Activated CD8-positive, alpha-beta memory T cell treated with anti-CD3 and anti-CD28 coated beads, Interleukin-2, amount 50 U/mL, for 4 hours (primary cell): ENCODE measurements at places on chromosomes 16 and 17.

GRCh38 chr17:8108972-8109660 lies 9.2 kb downstream of the ALOXE3 start:
- DNase-seq, result no peak

DNA sequence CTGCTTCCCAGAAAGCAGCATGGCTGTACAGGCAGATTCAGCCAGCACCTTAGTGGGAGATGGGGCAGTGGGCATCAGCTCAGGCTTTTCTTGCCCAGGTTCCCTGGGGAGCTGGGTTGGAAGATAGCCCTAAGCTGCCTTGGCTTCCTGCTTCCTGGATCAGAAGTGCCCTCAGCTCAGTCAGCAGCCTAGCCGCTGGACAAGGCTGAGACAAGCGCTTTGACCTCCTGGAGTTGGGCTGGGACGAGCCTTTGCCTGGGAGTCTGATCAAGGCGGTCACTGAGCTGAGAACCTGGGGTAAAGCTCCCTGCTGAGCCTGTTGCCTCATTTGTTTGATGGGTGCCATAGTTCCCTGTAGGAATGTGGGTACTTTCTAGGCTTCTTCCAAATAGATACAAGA lies 190.0 kb downstream of the RAB11FIP4 start:
- no peak for DNase-seq

GRCh38 chr17:80478487-80479245 lies 2.3 kb upstream of the NPTX1 start:
- no peak for DNase-seq

GRCh38 chr16:85151603-85152413 lies 39.5 kb upstream of the CIBAR2 start:
- DNase-seq, result no peak

DNA sequence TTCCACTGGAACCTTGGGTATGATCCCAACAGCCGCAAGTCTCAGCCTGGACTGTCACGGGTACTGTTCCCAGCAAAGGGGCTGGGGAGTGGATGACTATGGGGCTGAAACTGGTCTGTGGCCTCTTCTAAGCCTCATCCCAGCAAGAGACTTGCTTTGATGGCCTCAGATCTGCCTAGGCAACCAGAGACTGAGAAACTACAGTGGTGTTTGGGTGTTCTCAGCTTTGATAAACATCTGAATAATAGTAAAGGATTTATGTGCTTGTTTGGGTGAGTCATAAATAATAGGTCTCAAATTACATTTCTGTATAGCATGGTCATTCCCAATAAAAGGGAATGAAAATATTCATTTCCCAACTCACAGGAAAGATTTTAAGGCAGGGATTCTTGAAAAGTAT lies 30.2 kb upstream of the ULK2 start:
- no peak for DNase-seq

DNA sequence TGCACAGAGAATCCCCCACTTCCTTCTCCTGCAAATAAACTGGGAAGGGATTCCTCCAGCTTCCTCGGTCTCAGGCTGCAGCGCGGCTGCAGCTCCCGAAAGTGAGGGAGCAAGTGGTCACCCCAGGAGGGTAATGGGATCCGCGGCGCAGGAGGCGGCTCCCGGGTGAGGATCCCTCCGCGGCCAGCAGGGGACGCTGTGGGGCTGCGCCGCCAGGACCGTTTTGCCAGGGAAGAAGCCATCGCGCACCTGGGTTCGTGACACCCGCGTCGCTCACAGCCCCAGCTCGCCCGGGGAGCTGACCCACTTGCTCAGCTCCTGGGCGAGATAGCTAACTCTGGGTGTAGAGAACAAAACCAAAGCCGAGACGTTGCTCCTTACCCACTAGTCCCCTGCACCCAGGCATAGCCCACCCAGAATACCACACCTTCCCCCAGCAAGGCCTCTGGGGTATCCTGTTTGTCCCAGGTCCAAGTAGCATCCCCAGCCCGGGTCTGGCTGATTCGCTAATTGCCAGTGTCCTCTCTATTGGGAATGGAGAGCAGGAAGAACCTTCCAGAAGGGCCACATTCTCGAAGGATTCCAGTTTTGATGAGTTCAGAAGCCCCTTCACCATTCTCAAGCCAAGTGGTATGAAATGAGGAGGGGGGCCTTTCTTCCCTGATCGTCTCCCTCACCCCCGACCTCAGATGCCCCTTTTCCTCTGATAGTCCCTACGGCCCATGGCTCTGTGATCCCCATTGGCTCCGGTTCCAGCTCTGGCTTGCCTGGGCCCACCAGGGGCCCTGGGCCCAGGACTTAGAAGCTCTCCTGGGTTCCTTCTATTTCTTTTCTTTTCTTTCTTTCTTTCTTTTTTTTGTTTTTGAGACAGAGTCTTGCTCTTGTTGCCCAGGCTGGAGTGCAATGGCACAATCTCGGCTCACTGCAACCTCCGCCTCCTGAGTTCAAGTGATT lies 14.1 kb downstream of the CYGB start:
- DNase-seq, result peak; percentile 82

GRCh38 chr17:75114552-75115314 lies 5.0 kb downstream of the ARMC7 start:
- DNase-seq, result no peak

GRCh38 chr16:78884204-78884603 lies 716.3 kb downstream of the MAF start:
- no peak for DNase-seq

DNA sequence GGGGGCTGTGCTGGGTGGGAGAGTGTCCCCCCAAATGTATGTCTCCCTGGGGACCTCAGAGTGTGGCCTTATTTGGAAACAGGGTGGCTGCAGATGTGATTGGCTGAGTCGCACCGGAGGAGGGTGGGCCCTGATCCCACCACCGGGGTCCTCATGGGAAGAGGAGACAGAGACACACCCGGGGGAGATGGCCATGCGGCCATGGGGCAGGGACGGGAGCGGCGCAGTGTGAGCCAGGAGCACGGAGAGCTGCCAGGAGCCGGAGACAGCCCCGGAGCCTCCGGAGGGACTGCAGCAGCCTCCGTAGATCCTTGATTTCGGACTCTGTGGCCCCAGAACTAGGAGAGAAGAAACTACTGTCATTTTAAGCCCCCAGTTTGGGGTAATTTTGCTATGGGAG lies 1.6 kb upstream of the CIBAR2 start:
- DNase-seq, result no peak

DNA sequence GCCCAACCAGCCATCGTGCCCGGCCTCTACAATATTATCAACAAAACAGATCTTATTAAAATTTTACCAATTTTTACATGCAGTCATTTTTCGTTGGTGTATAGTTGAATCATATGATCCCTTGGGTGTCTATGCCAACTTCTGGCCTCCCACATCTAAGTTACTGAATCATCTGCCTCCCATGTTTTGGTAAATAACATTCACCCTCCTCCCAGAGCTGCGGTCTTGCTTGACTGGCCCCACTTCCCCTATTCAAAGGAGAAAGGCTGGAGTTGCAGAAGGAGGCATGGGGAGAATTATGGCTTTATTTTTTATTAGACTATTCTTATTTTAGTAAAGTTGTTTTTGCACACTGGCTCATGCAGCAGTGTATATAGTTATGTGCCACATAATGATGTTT lies 18.5 kb upstream of the CCL23 start:
- DNase-seq, result no peak

- DNase-seq, result peak; percentile 44
Measured at GRCh38 chr16:88681084-88681680, 5.1 kb downstream of the SNAI3 start.

- DNase-seq, result no peak
Measured at GRCh38 chr17:38753071-38753506, 548 bp downstream of the PSMB3 start.

DNA sequence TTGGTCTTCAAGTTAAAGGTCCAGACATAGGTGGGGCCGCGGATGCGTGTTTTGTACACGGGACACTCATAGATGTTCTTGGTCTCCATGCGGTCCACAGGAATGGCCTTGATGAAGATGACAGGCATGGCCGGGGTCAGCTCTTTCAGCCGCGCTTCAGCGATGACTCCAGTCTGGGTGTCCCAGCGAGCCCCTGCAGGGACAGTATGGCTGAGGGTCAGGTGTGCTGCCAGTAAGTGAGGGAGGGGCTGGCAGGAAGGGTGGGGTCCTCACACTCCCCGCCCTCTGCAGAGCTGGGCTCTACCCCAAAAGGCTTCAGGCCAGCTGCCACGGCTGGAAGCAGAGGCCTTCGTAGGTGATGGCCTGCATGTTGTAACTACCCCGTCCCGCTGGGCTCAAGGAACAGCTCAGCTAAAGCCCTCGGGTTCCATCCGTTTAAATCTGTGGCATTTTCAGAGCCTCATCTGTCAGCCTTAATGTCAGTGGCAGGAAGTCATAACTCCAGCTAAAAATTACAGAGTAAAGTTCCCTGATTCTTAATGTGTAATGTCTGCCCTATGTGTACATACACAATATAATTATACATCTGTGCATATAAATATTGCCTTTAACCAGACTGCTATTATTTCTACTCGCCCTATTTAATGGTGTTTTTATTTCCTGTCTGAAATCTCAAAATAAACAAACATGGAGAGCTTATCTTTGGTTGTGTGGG lies 45.7 kb downstream of the PGS1 start:
- no peak for DNase-seq

DNA sequence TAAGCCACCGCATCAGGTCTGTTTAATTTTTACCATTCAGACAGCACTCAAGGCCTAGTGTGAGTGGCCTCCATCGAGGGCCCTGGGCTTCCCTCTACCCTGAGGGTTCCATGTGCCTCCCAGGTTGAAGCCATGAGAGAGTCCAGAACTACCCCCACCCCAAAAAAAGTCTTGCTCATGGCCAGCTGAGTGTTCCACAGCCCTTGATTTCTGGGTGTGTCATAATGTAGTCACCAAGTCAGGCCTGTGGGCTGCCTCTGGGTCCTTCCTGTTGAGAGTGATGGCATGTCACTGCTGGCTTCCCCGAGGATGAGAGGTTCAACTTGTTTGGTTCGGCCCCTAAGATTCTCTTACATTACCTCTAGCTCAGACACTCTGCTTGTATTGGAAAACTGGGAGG lies 100.6 kb downstream of the PITPNC1 start:
- peak; percentile 57 for DNase-seq

- no peak for DNase-seq
Measured at GRCh38 chr17:50173335-50173941, 7.6 kb downstream of the SGCA start.

- peak; percentile 73 for DNase-seq
Measured at GRCh38 chr16:84738255-84739038, 38.6 kb downstream of the USP10 start.

DNA sequence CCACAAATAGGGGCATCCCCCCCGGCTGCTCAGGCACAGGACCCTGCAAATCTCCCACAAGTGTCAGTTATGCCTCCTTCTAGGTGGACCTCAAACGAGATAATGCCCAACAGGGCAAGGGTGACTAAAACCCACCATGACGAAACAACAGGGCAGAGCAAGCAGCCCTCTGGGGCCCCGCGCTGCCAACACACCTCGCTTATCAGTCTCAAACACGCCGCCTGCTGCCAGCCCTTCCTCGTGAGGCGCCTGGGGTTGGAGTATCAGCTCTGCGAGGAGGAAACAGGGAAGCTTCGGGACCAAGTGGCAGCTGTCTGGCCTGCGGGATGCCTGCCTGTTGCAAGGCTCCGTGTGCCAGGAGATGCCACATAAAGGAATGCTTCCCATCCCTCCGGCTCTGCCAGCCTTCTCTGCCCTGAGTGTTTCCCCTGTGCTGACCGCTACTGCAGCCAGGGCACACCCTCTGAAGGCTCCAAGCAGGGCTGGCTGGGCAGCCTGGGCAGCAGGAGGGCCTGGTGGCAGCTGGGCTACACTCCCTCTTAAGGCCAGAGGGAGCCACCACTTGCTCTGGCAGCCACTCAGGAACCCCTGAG lies 2.5 kb downstream of the SMIM5 start:
- no peak for DNase-seq

GRCh38 chr17:40615068-40615840 lies 32.4 kb downstream of the SMARCE1 start:
- peak; percentile 50 for DNase-seq

DNA sequence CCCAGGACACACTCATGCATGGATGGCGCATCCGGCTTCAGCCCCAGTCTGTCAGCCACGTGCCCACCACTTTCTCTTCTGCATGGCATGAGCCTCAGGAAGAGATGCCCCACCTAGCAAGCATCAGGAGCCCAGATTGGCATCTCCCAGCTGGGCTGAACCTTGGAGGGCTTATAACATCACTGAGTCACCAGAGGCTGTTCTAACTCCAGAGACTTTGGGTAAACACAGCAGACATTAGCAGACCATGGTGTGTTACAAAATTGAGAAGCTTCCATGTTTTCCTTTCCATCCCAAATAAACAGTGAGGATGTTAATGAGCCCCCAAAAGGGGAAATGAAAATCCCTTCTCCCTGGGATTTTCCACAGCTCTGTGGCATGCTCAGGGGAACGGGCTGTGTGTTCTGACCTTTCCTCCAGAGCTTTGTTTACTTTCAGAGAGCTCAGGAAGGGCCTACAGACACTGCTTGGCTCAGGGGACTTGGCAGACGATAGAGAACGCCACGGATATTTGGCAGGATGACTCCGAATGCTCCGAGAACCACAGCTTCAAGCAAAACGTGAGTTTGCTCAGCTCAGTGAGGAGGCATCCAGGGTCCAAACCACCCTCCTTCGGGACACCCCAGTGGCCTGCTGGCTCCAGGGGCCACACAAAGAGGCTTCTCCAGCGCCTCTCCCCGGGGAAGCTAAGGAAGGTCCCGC lies 16.5 kb downstream of the GLP2R start:
- no peak for DNase-seq

GRCh38 chr17:60145006-60145935 lies 4.5 kb upstream of the CA4 start:
- no peak for DNase-seq

GRCh38 chr17:38457577-38458371 lies 29.5 kb downstream of the ARHGAP23 start:
- no peak for DNase-seq

GRCh38 chr16:50742576-50743200 lies 802 bp downstream of the CYLD start:
- peak; percentile 45 for DNase-seq

DNA sequence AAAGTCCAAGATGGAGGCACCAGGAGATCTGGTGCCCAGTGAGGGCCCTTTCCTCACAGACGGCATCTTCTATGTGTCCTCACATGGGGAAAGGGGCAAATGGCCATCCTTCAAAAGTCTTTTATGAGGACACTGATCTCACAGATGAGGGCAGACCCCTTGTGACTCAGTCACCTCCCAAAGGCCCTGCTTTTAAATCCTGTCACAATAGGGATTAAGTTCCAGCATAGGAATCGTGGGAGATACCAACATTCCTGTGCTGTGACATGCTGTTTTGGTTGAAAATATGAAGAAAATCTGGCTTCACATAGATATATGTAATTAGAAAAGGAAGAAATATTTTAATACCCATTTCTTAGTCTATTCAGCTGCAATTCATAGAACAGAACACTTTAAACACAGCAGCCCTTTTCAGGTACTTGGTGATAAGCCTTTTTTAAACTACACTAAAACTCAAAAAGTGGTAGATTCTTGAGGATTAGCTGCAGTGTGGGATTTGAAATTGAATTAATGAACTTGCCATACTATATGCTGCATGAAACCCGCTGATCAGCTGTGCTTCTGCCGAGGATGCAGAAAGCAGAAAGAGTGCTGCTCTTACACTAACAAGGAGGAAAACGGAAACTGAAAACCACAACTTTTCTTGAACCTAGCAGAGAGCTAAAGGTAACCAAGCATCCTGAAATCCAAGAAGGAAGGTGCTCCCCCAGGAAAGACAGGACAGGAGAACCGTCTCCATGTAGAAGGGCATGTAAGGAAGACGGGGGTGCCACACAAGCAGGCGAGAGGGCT lies 32.7 kb downstream of the VPS53 start:
- DNase-seq, result no peak
